ENCODE measurements at places on chromosomes 16 and 17. TPM values are rescaled to one million over a fixed set of nuclear protein-coding genes. Genes with fewer than 3 reads are reported as not detected.

NTHL1 gene
- total RNA-seq = 64.9 TPM

TMEM238L gene
- total RNA-seq = not detected

FTO gene
- total RNA-seq = 55.8 TPM

TNFRSF17 gene
- not detected for total RNA-seq

SMARCD2 gene
- 139 TPM for total RNA-seq

COQ9 gene
- 57.5 TPM for total RNA-seq

TM4SF5 gene
- total RNA-seq = 15.6 TPM

ERN2 gene
- 2.2 TPM for total RNA-seq

REXO5 gene
- total RNA-seq = 13.1 TPM

HBQ1 gene
- total RNA-seq = 7.4 TPM

MT1H gene
- 0.60 TPM for total RNA-seq

TBC1D3K gene
- total RNA-seq = not detected

C16orf96 gene
- not detected for total RNA-seq

SNX11 gene
- 14.0 TPM for total RNA-seq

HSF5 gene
- total RNA-seq = not detected

RDM1 gene
- 0.40 TPM for total RNA-seq

COX6A2 gene
- not detected for total RNA-seq

ODAD4 gene
- total RNA-seq = 0.60 TPM

C16orf82 gene
- not detected for total RNA-seq

SAP30BP gene
- total RNA-seq = 99.4 TPM

LGALS9B gene
- total RNA-seq = not detected

OTOA gene
- 0.11 TPM for total RNA-seq

C16orf46 gene
- total RNA-seq = 0.38 TPM

MGAT5B gene
- 0.07 TPM for total RNA-seq

CCL16 gene
- total RNA-seq = 2.0 TPM

MYH8 gene
- total RNA-seq = not detected

MPP2 gene
- 0.20 TPM for total RNA-seq

SLC13A5 gene
- 24.4 TPM for total RNA-seq

CMC2 gene
- total RNA-seq = 129 TPM

ALOX15 gene
- not detected for total RNA-seq
